ENCODE measurements at places on chromosomes 5 and 9.

DNA sequence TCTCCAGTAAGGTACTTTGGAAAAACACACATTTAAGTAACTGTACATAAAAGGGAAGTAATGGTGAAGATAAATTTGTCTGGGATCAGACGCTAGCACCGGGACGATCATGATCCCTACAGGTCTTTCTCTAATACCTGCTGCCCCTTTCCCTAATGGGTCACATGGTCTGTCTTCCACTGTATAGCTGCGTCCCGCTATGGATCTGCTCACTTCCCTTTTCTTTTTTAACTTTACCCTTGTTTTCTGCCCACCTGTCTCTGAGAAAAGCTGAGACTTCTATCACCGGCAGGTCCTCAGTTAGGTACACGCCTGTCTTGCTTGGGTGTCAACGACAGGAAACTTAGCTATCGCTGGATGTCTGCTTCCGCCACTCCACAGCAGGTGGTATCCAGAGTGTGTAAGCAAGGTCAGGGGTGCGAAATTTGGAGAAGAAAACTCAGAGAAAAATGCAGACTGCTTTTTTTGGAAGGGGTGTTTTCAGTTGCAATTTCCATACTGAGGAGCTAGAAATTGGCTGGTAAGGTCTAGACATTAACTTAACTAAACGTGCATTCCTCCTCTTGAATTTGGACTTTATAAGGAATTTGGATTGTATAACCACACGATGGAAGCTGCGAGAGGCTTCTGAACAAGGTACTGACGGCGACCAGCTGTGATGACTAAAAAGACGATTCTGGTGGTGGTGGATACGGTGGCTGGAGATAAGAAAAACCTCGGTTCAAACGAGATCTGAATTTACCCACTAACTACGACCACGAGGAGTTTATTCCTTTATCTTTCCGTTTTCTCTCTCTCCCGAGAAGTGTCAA lies 1.1 kb upstream of the ICE1 start:
- DNase-seq, result peak; percentile 39

- DNase-seq, result no peak
These were observed 38.9 kb downstream of the ADRA1B start for GRCh38 chr5:159955056-159955624.

- peak; percentile 70 for DNase-seq
These were observed 149.5 kb downstream of the FANCC start for GRCh38 chr9:95167998-95168397.

DNA sequence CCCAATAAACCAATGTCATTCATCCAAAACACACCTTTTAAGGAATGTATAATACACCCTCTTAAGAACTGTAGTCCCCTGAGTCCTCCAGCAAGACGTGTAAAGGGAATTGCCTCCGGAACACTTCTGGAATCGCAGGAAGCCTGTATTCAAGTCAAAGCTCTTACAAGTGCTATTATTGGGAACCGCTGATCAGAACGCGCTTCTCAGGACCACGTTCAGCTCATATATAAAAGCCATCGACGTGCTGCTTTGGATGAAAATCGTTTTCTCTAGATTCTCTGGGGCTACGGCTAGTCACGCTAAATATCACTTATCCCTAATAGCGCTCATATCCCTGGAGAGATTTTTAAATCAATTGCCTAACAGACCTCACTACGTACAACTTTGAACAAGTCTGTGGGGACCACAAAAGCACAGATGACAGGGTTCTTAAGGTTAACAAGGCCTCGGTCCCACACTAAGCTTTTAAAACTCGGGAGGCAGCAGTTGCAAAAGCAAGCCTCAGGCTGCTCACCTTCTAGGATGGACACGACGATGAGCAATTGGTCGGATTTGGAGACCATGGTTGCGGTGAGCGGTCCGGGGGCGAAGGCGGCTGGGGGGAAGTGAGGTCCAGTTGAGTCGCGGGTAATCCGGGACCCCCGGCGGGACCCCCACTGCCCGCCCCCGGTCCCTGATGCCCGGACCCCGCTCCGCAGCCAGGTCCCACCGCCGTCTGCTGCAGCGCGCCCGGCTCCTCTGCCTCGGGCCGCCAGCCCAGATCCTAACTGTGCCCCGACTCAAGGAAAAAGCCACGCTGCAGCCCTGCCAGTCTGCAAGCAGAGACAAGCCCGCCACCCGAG lies 548 bp downstream of the CEP120 start:
- DNase-seq, result peak; percentile 51

- DNase-seq, result no peak
These were observed 26.0 kb downstream of the EGFLAM start for GRCh38 chr5:38284384-38284783.

GRCh38 chr5:20056933-20057332 lies 68.9 kb upstream of the CDH18 start:
- DNase-seq, result no peak

GRCh38 chr5:120463991-120464626 lies at the start of gene PRR16:
PRR16 (plus strand) TSS chr5:120464300.
- DNase-seq, result peak; percentile 18

DNA sequence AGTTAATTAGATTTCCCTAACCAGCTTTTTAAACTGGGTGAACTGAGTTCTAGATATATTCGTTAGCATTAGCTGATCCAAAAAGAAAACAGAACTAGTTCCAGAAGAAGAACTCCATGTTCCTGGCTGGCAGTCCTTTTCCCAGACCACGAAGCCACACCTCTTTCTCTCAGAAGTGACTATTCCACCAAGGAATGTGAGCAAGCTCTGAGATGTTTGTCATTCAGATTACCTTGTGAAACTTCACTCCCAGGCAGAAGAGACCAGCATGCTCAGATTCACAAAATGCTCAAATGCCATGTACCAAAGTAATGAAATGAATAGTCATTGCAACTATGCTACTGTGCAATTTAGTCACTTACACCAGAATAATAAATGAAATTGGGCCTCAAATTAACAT lies 4.4 kb upstream of the SSBP2 start:
- no peak for DNase-seq

DNA sequence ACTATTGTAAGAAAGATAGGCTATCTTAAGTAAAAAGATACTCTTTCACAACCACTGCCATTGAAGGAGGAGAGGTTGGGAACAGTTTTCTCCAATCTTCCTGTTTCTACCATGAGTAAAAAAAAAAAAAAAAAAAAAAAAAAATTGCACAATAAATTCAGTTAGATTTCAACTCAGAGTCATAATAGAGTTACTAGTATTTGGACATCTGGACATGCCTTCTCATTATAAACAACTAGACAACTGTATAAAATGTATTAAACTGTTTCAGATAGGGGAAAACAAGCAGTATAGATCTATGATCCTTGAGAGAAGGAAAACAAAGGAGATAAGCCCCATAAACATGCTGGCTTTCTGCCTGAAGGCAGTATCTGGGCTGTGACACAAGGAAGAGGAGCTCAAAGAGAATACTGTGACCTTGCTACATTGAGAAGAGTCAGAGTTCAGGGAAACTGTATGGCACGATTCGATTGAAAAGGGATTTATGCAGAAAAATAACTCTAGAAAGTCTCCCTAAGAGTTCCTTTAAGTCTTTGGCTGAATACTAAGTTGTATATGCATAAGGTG lies 249.2 kb upstream of the POU5F2 start:
- DNase-seq, result no peak
